Right hindlimb (tissue), 1 donor: ENCODE measurements at places on chromosomes 16 and 17.

DNA sequence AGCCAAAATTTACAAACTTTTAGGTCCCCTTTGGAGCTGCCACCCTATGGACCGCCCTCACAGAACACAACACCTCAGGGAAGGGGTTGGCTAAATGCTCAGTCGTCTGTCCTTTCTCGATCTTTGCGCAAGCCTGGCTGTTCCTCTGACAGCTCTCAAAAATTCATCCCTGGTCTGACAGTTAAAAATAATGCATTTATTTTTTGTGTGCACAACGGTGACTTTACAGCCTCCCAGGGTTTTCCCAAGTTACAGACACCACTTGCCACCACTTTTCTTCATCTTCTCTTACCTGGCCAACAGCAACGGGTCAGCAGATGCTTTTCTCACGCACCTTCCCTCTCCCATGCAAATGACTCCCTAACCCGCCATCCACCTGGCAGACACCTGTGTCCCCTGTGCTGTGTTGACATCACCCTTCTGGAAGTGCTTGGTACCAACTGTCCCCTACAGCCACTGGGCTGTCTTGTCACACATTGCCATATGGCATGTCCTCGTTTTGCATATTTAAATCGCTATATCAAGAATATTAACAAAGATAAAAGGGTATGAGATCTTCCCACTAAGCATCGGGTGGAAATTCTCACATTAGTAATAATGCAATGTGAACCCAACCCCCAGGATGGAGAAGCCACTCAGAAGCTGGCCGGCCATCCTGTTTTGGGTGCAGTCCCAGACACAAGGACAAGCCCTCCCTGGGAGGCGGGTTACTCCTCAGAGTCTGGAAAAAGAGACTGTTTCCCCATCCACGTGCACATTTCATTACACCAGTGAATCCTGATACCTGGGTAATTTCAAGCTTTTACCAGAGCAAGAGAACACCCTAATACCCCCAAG lies 187.0 kb downstream of the ZFHX3 start:
- no peak for DNase-seq

- no peak for DNase-seq
Observed at GRCh38 chr16:58280846-58281301, 14.0 kb downstream of the PRSS54 start.

DNA sequence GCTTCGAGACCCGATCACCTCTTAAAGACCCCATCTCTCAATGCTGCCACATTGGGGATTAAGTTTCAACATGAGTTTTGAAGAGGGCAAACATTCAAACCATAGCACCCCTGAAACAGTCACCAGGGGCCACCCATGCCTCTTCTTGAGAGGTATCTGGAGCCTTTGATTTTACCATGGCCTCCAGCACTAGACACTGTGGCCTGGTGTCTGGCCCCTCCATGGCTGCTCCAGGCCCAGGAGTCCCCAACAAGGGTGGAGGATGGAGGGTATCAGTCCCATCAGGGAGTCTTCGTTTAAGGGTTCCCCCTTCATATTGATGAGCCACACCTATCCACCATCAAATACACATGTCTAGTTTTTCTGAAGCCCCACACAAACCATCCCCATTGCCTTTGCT lies 66.5 kb upstream of the CDH5 start:
- DNase-seq, result no peak

- DNase-seq, result no peak
Observed at GRCh38 chr17:42018339-42018738, 1.1 kb upstream of the DNAJC7 start.

DNA sequence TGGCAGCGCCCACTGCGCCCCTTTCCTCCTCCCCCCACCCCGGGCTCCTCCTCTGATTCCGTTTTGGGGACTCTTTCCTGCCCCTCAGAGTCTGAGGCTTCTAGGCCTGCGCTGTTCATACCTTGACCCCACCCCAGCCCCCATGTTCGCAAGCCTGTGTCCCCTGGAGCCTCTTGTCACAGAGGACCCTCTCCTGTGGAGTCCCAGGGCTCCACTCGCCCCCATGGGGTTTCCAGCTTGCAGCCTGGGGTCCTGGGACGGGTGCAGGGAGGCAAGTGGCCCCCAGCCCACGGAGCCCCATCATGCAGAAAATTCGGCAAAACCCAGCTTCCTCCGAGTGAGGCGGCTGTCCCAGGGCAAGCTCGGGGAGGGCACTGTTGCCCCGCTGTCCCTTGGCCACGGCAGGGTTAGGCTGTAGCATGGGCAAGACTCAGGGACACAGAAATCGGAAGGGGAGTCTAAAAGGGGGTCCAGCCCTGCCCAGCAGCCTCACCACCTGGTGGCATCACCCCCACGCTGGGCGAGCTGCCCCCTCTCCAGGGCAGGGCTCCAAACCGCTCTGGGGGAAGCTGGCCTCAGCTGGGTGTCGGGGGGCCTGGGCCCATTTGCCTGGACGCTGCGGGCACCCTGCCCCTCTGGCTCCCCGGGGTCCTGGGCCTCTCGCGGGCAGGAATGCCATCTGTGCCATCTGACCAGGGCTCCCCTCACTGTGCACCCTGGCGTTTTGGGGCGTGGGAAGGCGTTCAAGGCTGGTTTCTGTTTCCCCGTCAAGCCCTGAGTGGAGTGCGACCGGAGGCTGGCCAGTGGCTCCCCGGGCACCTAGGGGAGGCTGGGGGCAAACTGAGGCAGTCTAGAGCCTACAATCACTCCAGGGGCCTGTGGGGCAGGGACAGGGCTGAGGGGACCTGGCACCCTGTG lies 11.5 kb upstream of the BAHCC1 start:
- peak; percentile 19 for DNase-seq

GRCh38 chr17:50621574-50622031 lies 13.1 kb upstream of the ABCC3 start:
- no peak for DNase-seq

DNA sequence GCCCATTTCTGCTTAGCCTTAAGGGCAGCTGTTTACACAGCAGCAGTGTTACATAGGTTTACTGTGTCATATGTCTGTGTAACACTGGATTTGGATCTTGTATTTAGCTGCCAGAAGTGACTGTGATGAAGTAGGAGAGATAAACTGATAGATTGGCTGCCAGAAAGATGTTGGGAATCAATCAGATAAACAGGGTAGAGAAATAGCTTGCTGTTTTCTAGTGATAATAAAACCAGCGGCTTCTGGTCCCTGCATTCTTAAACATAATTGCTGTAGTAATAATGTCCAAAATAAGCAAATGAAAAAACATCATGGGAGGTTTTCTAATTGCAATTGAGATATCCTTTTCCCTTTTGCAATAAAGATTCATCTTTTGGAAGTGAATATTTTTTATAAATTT lies 68.7 kb downstream of the AATF start:
- DNase-seq, result no peak

GRCh38 chr17:17060930-17061329 lies 18.7 kb downstream of the MPRIP start:
- peak; percentile 8 for DNase-seq

- peak; percentile 73 for DNase-seq
Observed at GRCh38 chr17:16406742-16407674, 8.4 kb upstream of the TRPV2 start.

DNA sequence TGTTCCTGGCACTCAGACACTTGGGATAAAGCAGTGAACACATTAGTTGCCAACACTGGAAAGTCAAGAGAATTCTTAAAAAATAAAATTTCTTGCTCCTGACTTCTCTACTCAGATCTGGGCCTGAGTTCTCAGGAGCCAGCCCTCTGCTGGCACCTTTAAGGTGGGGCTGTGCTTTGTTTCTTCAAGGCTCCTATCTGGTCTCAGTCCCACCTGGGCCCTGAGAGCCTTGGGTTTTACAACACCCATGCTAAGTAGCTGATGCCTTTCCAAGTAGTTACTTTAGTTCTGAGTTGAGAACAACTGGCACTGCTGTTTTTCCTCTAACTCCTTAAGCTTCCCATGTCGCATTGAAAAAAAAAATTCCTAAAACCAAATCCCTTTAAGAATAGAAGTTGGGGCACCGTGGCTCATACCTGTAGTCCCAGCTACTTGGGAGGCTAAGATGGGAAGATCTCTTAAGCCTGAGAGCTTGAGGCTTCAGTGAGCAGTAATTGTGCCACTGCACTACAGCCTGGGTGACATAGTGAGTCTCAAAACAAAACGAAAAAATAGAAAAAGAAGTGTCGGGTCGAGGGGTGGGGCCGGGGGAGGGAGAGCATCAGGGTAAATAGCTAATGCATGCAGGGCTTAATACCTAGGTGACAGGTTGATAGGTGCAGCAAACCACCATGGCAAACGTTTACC lies 16.6 kb downstream of the CHAD start:
- DNase-seq, result no peak

- no peak for DNase-seq
Observed at GRCh38 chr16:273547-274421, 2.0 kb downstream of the RGS11 start.

DNA sequence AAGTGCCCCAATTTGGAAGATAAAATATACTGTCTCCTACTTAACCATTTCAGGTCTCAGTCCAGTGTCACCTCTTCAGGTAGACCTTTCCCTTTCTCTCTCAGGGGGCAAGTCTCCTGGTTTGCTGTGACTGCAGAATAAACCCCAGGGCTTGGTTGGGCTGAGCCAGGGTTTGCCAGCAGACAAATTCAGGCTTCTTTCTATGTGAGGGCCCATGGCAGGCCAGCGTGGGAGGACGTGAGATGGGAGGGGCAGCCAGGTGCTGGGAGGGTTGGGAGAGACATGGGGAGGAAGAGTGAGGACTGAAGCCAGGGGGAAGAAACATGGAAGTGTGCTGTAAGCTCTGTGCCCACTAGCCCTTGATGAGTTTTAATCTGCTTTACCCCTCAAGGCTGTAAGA lies 163.2 kb downstream of the SPECC1 start:
- no peak for DNase-seq

- DNase-seq, result no peak
Observed at GRCh38 chr16:11757671-11758545, 15.3 kb upstream of the TXNDC11 start.

- DNase-seq, result peak; percentile 51
Observed at GRCh38 chr17:3695129-3695722, 729 bp downstream of the P2RX5 start.

DNA sequence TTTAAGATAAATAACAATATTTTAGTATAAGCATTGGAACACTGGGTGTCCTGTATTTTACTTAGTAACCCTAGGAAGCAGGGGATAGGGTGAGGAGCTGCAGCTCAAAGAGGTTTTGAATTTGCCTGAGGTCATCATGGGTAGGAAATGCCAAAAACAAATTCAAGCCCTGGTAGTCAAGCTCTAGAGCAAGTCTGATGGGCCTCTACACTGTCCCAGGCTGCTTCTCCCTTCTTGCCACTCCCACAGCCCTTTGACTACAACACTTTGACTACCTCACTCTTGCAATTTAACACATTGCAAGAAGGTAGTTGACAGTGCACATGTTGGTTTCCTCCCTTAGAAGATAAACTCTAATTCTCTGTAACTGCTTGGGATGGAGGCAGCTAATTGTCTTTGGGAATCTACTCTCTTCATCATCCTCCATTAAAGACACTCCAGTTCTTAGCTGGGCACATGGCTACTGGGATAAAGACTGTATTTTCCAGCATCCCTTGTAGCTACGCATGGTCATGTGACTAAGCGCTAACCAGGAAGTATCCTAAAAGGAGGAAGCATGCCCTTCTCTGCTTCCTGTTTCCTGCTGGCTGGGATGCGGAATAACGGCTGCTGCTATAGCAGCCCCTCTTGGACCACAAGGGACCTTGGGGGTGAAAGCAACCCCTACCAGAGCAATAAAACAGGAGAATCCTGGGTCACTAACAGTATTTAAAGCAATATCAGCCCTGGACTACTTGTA lies 30.7 kb upstream of the SSTR2 start:
- no peak for DNase-seq

- no peak for DNase-seq
Observed at GRCh38 chr16:72884037-72884436, 163.9 kb downstream of the ZFHX3 start.

DNA sequence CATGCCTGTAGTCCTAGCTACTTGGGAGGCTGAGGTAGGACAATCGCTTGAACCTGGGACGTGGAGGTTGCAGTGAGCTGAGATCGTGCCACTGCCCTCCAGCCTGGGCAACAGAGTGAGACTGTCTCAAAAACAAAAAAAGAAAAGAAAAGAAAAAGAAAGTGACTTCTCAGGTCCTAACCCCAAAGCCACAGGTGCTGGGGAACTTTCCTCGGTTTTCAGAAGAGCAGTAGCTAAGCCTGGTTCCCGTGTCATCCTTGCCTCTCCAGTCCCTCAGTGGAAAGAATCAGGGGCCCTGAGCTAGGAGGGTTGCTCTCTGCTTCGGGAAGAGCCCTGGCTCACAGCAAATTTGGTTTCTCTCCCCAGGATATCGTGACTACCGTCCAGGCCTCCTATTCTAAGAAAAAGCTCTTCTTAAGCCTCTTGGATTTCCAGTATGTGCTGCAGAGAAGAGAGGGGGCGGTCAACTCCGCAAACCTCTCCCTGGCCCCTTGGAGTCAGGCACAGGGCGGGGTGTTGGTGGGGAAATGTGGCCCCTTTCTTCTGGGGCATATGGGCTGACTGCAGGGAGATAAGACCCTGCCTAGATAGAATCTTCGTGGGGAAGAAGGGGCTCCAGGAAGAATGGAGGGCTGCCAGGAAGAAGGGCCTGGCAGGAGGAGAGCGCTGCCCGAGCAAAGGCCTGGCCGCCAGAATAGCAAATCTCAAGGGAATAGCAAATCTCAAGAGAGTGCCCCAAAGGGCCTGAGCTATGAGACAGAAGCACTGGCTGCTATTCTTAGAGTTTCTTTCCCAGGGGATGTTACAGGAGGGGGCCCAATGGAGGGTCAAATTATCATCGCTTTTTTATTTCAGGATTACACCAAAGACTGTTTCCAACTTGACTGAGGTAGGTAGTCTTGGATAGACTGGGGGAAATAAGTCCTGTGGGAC lies 8.3 kb upstream of the NLRC5 start:
- DNase-seq, result no peak

- no peak for DNase-seq
Observed at GRCh38 chr16:87995644-87996043, 44.4 kb downstream of the BANP start.

DNA sequence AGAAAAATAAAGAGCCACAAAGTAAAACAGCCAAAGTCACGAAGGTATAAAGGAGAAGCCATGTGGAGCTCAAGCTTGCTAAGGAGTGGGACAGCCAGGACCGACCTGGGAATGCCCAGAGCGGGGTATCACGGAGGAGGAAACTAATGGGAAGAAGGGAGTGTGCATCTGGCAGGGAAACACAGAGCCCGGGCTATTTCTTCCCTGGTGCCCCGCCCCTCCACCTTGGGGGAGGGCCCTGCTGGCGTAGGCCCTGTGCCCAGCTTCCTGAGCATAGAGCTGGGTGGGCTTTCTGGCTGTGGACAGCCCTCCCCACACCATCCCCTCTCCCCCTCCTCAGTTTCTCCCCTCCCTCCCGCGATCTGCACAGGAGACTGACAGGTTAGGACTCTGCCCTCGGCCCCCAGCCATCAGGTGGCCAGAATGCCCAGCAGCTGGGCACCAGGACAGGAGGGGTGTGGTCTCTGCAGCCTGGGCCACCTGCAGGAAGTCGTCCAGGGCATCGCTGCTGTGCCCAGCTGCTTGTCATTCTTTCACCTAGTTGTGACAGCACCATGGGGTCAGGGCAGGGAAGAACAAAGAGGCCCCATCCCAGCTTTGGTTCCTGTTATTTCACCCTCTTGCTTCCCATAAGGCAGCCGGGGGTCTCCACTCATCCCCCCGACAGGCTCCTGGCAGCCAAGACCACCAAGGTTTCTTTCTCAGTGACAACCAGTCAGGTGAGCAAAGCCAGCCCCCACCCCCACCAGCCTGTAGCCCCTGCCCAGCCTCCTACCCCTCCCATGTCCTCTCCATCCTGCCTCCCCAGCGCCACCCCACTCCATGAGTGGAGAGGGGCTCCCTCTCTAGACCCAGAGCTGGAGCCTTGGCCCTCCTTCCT lies 7.1 kb upstream of the DCAF7 start:
- DNase-seq, result no peak
